Right kidney (tissue), 9 donors: ENCODE measurements at places on chromosomes 7 and 10.

GRCh38 chr10:112082120-112082519, 101.4 kb downstream of the GPAM start:
- peak; percentile 25 for DNase-seq

DNA sequence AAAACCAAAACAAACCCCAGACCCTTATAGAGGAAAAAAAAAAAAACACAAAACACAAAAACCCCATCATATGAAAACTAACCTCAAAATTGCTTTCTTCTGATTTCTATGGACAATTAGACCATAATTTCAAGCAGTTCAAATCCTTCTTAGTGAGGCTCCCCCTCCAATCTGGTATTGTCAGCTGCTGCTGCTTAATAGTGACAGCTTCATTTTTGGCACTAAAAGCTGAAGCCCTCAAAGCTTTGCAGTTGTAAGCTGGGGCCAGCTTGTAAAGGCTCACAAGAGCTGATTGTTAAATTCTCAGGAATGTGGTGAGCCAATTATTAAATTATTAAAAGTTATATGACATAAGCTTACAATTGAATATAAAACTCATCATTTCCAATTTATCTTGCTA, 21.9 kb downstream of the ATXN7L1 start:
- no peak for DNase-seq

DNA sequence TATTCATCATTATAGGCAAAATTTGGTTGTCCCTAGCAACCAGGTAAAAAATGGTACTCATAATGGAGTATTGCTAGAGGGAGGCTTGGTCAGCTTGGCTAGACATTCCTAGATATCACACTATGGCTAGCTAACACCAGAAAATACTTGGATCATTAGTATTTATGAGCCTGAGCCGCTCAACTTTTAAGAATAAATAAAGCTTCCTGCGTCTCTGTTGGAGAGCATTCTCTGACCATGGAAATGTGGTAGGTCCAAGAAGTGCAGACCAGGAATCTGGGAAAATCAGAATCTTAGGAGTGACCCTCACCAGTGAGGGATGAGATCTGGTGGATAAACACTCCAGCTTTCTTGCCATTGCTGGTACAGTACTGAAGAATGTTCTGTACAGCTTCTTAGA, 157.6 kb upstream of the AGR3 start:
- no peak for DNase-seq

DNA sequence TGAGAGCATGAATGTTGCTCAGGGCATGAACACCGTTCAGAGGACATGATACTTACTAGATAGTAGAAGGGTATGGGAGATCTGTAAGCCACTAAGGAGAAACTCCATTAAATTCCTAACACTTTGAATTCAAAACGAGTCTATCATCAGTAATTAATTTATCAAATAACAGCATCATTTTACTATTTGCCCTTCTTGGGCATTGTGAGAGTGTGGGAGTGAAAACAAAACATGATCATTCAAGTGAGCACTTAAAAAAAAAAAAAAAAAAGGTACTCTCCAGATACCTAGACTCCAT, 20.5 kb upstream of the ASB15 start:
- DNase-seq: no peak

DNA sequence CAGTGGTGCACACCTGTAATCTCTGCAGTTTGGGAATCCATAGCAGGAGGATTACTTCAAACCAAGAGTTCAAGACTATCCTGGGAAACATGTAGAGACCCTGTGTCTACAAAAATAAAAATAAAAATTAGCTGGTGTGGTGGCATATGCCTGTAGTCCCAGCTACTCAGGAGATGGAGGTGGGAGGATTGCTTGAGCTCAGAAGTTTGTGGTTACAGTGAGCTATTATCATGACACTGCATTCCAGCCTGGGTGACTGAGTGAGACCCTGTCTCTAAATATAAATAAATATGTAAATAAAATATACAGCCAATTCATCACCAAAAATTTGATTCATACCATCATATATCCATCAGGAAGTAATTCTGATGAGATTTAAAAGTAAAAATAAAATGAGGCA, 60.9 kb downstream of the ANKRD7 start:
- DNase-seq: no peak

DNA sequence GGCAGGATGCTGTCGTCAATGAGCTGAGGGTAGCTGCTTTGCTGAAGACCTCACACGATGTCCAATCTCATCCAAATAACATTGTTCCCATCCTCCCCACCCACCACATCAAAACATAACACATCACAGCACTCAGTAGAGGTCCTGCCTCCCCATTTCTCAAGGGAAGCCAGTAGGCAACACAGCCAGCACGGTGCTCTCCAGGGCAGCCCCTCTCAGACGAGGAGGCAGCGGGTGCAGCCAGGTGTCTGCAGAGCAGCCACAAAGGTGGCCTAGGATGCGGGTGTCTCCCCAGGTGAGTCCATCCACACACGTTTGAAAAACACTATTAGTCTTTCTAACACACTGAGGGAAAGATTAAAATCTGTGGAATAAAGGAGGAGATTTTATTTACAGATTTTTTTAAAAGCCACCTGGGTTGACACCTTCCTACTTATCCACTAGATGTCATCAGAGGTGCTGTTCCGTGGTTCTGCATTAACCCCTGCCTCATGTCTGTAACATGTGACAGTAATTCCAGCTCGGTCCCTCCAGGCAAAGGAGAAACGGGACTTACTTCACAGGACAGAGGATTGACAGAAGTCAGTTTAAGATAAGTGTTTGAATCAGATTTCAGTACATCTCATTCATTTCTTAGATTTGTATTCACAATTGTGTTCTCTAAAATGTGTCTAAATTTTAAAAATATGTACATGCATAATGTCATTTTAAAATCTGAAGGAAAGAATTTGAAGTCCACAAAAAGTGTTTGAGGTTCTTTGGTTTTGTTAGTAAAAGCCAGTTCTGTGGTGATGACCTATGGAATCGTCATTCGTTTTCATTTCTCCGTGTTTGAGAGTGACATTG, 68.0 kb downstream of the LANCL2 start:
- peak; percentile 28 for DNase-seq
